Right lobe of liver (tissue), 6 donors: ENCODE measurements at places on chromosomes 1 and 21.
A peak's percentile ranks its signal among the peaks of the same experiment; 100 is the strongest.

DNA sequence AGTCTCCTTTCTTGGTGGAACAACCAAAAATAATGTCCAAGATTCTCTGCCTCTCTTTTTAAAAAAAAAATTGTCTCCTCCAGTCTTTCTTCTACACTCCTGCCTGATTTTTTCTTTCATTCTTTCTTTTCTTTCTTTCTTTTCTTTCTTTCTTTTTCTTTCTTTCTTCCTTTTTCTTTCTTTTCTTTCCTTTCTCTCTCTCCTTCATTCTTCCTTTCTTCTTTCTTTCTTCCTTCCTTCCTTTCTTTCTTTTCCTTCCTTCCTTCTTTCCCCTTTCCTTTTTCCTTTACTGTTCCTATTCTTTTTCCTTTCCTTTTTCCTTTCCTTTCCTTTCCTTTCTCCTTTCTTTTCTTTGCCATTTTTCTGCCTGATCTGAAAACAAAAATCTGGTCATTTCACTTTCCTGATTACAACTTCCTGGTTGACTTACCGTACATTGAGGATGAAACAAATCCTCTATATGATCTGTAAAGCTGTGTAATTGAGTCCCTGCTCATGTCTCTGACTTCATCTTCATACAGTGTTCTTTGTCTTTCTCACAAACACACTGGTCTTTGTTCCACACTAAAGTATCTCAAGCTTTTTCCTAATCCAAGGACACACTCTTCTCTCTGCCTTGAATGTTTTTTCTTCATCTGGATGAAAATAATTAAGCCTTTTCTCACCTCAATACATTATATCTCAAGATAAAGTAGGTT is 6.1 kb upstream of the KRTAP23-1 start:
- no peak for DNase-seq

DNA sequence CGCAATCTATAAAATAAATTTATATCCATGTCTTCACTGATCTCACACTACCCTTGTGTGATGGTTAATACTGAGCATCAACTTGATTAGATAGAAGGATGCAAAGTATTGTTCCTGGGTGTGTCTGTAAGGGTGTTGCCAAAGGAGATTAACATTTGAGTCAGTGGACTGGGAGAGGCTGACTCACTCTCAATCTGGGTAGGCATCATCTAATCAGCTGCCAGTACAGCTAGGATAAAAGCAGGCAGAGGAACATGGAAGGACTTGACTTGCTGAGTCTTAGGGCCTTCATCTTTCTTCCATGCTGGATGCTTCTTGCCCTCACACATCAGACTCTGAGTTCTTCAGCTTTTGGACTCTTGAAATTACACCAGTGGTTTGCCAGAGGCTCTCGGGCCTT is 615.4 kb downstream of the AGBL4 start:
- DNase-seq: no peak

DNA sequence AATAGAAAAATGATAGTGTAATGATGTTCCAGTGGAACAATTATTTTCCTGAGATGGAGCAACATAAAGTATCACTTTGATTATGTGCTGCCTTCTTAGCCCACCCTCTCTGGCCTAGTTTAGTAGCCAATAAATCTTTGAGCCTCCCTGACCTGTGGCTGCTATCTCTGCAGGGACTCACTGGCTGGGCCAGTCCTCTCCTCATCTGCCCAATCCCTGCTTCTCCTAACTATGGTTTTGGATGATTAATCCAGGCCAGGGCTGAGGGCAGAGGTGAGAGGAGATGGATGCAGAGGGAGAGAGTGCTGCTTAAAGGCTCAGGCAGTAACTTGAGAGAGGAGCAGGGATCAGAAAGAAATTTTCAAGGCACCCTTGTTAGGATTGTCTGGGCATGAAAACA is 89.0 kb upstream of the CD34 start:
- DNase-seq: no peak

DNA sequence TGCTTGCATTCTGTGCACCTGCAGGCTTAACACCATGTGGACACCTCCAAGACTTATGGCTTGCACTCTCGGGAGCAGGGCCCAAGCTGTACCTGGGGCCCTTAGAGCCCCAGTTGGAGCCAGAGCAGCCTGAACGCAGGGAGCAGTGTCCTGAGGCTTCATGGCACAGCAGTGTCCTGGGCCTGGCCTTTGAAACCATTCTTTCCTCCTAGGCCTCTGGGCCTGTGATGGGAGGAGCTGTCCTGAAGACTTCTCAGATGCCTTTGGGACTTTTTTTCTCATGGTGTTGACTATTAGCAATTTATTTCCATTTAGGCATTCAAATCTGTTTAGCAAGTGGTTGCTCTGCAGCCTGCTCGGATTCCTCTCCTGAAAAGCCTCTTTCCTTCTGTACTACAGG is 11.0 kb downstream of the RPTN start:
- DNase-seq: no peak

DNA sequence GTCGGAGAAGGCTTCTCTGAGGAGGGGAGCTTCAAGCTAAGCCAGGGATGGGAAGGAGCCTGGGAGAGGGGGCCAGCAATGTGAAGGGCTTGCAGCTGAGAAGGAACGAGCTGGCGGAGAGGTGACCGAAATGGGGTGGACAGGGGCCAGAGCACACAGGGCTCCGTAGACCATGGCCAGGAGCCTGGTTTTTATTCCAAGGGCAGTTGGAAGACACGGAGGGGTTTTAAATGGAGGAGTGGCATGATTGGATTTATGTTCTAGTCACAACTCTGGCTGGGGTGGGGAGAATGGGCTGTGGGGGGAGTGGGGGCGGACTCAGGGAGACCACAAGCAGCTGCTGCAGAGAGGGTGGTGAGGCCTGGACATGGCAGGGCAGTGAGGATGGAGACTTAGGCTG is 5.1 kb upstream of the EPS8L3 start:
- DNase-seq: peak; percentile 11

DNA sequence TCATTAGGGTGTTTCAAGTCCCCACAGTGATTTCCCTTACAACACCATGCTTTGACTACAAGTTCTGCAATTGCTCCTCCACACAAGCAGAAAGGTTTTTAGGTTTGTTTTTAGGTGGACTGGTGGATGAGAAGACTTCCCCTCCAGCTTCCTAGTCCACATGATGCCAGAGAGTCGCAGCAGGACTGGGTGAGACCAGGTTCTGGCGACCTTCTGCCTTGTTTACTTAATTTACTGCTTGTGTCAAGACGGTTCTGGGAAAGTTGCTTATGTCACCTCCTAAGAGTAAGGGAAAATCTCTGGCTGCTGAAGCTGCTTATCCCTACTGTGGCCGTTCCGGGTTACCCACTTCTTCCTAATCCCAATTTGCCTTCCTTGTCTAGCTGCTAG is 76.4 kb downstream of the GLUL start:
- no peak for DNase-seq

GRCh38 chr1:41006942-41007865 is 14.3 kb downstream of the SLFNL1 start:
- no peak for DNase-seq
